NCI-H1092 (cell line): ENCODE measurements at places on chromosomes 3 and 15.

- DNase-seq = no peak
Observed at GRCh38 chr15:33730815-33731214, 237.5 kb upstream of the CHRM5 start.

- DNase-seq = no peak
Observed at GRCh38 chr3:67462187-67462586, 192.2 kb downstream of the SUCLG2 start.

DNA sequence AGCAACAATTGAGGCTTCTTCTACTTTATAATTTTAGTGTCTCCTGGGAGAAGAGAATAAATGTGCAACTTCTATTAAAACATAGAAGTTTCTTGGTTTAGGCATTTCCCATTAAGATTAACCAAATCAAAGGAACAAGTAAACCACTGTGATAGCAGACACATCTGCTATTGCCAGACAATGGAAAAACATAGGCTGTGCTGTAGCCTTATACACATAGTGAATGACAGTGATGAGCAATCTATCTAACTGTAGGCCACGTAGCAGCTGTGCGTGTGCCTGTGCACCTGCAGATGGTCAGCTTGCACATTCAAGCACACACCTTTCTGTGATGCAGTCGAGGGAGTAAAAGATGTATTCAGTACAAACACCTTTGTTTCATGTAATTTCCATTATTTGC is 32.7 kb downstream of the GNB4 start:
- no peak for DNase-seq

GRCh38 chr3:39903253-39903652 is 93.8 kb downstream of the MYRIP start:
- no peak for DNase-seq

GRCh38 chr3:24503616-24504113 is 9.0 kb upstream of the THRB start:
- DNase-seq = no peak
